ENCODE measurements at places on chromosomes 6 and 20.

GRCh38 chr20:41268917-41269652 is 48.4 kb downstream of the ZHX3 start:
- DNase-seq, result no peak

GRCh38 chr20:50098259-50098658 is 14.7 kb downstream of the UBE2V1 start:
- DNase-seq, result no peak

GRCh38 chr6:170093658-170094596 is 197.0 kb downstream of the DLL1 start:
- no peak for DNase-seq

GRCh38 chr6:115643762-115644161 is 416.9 kb downstream of the FRK start:
- DNase-seq, result no peak

DNA sequence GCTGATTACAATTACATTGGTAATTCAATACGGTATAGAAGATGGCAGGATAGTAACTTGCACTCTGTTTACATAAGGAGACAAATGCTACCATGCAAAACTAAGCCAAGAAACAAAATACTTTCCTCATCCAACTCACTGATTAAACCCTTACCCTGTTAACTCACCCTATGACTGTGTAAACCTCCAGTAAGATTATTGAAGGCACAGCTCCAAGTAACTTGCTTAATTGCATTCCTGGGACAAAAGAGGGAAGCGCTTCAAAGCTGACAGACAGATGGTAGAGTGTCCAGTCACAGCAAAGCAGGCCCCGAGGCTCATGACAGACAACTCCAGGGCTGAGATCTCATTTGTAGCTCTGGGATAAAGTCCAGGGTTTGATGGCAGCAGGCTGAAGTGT is 6.9 kb upstream of the KIF16B start:
- peak; percentile 18 for DNase-seq

- DNase-seq, result no peak
These were observed 18.8 kb downstream of the TMEM170B start for GRCh38 chr6:11556309-11556708.

GRCh38 chr20:53195876-53196610 is 223.9 kb downstream of the TSHZ2 start:
- no peak for DNase-seq

Data from cerebellar cortex (tissue), 1 donor.